ENCODE measurements at places on chromosomes 5 and 9.

DNA sequence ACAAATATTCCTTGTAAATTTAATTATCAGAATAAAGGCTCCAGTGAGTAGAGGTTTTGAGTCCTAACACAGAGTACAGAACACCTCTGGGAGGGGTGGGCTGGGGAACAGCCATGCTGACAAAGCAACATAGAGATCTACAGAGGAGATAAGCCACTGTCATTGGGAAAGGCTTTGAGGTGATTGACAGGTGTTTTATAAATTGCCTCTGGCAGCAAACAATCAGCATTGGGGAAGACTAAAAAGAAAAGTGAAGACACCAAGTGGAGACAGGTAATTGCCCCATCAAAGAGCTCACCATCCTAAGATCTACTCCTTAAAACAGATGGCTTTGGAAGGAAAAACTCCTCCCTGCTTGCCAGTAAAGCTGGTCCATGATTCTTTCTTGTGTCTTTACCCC, 189.7 kb upstream of the TLE4 start:
- no peak for DNase-seq

DNA sequence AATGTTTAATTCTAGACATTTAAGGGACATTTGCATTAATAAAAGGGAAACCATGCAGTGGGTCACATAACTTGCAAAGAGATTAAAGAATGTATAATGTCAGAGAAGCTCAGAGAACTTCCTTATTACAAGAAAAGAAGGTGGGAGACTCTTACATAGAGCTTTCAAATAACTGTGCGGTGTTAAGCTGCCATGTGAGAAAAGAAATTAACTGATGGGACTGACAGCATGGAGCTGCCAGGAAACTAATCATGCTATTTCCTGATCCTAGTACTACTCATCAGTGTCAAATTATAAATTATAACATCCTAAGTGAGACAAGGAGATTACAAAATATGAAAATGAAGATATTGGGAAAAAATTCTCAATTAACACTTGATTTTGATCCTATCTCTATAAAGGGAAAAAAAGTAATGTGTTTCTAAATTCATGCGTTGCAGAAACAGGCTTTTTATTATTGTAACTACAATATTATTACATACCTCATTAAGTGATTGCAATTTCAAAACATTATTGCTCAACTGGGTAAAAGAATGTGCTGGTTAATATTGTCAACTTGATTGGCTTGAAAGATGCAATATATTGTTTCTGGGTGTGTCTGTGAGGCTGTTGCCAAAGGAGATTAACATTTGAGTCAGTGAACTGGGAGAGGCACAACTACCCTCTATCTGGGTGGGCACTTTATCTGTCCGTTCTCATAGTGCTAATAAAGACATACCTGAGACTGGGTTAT, 609.5 kb upstream of the NUDT12 start:
- no peak for DNase-seq

DNA sequence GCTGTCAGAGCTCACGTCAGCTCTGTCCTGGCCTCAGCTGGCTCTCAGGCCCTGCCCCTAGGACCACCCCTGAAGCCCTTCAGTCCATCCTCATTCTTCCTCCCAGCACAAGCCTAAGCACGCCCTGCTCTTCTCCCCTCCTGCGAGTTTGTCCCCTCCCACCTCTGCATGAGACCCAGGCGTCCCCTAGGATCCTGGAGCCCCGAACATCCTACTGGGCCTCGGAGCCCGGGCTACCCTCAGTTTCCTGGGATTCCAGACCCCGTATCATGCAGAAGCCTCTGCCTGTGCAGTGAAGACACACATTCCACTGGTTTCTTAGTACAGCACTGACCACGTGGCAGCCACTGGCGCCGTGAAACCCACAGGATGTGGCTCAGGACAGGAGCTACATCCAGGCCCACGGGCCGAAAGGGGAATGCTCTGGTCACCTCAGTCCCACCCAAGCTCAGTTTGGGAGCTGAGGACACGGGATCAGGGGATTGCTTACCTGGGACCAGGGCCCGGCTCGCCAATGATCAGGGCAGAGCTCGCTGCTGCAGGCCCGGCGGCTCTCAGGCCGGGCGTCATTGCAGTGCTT, 64.2 kb downstream of the ZNF354C start:
- DNase-seq, result no peak

DNA sequence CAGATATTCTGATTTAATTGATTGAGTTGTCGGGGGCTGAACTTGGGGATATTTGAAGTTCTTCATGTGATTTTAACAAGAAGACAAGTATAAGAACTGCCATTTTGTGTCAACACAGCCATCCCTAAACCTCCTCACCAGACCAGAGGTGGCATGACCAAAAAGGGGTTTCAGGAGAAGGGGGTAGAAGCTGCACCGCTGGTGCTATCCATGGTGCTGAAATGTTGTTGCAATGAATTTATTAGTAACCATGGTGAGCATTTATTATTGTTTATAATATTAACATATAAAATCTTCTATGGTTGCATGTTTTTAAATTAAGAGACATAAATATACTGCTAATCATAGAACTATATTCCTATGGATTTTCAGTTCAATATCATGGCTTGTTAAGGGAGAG, 72.3 kb downstream of the GNA14 start:
- no peak for DNase-seq

DNA sequence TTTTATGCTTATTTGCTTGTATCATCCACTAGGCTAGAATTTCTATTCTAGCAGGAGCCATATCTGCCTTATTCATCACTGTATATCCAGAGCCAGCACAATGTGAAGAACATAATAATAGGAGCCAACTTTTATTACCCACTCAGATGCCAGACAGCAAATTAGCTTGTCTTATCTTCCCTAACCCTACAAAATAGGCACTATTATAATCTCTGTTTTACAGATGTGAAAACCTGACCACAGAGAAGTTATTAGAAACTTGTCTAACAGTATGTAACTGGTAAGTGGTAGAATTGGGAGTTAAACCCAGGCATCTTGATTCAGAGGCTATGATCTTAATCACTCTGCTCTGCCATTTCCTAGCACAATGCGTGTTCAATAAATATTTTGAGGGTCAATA, 579.5 kb downstream of the CAAP1 start:
- DNase-seq, result no peak

- DNase-seq, result no peak
Measured at GRCh38 chr9:16386007-16386826, 484.3 kb downstream of the BNC2 start.

GRCh38 chr9:7265181-7265580, 507.4 kb downstream of the KDM4C start:
- DNase-seq, result no peak

- DNase-seq, result no peak
Measured at GRCh38 chr5:39816866-39817265, 392.1 kb upstream of the DAB2 start.

DNA sequence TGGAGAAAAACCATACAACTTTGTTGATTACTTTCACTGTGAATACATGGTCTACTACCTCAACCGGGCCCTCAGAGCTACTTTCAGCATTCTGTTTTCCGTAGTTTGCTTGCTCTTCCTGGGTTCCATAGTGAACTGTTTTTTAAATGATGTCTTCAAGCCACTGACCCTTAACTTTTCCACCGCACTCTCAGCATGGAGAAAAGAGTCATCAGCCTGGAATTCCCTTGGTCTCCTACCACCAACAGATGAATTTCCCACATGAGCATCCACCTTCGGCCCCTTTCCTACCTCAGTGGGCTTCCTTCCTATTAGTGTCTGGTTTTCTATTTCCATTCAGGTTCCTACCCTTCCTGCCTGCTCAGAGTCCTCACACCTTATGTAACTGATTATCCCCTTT, 135.9 kb upstream of the ADAMTSL1 start:
- DNase-seq, result no peak

GRCh38 chr5:43674536-43674935, 71.6 kb downstream of the NNT start:
- DNase-seq, result no peak

- no peak for DNase-seq
Measured at GRCh38 chr5:175624316-175624715, 33.6 kb upstream of the HRH2 start.

DNA sequence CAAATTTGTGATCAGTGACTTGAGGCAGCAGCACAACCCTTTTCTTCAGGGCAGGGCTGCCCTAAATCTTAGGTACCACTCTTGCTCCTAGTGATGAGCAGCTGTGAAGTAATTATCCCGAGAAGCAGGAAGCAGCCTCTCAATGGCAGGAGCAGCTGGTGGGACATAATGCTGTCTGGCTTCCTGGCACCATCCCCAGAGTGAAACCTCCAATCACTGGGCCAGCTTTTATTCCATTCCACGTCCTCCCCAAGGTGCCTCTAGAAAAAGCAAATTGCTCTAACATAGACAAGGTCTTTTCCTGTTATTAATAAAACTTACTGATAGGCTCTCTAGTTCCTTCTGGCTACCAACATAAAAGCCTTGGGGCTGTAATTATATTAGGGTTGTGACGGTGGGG, 154.0 kb downstream of the FRMD3 start:
- no peak for DNase-seq

DNA sequence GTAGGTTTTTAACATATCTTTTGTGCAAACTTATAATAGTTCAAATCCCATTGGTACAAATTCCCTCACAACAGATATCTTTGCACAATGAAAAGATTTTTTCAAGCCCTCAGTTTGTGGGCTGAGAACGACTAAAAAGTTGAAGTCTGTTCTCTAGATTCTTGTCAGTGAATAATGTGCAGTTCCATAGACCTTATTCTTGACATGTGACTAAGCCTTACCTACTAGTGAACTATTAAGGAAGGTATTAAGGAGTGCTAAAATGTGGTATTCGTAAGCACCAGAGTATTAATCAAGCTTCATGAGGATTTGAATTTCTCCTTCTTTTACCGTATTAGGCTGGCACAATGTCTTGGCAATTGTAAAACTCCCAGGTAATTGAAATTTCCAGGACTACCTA, 205.6 kb upstream of the DMRTA1 start:
- DNase-seq, result no peak

DNA sequence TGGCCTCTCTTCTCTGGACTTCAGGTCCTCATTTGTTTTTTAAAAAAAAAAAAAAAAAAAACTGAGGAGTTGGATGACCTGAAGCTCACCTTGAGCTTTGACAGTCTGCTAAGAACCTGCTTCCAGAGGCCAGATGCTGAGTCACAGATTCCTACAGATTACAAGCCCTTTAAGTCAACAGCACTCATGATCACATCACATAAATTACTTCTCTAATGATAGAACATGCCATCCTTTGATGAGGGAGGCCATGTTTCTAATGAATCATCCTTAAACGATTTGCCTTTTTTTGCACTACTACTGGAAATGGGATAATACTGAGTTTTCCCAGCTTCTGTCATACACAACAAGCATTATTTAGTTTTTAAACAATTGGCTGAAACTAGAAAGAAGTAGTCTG, 34.2 kb upstream of the MYOT start:
- DNase-seq, result no peak

GRCh38 chr9:80602291-80602690, 1030.5 kb downstream of the TLE4 start:
- DNase-seq, result no peak

DNA sequence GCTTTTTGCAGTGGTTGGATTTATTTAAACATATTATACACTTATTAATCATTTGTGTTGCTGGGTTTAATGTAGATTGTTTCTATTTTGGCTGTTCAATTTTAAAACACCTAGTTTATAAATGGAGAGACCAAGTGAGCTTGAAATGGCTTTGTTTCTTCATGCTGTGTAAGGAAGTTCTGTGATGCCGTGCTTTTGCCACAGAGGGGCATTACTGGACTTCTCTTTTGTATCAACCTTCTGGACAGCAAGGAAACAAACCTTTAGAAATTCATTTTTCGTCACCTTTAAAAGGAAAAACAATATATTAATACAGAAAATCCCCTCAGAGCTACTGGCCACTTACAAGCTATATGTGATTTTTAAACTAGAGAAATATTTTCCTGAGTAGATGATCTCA, 81.9 kb downstream of the DMRTA1 start:
- peak; percentile 20 for DNase-seq

GRCh38 chr9:128554155-128554862, 1.9 kb downstream of the SPTAN1 start:
- DNase-seq, result no peak

- no peak for DNase-seq
Measured at GRCh38 chr9:114256827-114257328, 66.0 kb upstream of the ORM1 start.

DNA sequence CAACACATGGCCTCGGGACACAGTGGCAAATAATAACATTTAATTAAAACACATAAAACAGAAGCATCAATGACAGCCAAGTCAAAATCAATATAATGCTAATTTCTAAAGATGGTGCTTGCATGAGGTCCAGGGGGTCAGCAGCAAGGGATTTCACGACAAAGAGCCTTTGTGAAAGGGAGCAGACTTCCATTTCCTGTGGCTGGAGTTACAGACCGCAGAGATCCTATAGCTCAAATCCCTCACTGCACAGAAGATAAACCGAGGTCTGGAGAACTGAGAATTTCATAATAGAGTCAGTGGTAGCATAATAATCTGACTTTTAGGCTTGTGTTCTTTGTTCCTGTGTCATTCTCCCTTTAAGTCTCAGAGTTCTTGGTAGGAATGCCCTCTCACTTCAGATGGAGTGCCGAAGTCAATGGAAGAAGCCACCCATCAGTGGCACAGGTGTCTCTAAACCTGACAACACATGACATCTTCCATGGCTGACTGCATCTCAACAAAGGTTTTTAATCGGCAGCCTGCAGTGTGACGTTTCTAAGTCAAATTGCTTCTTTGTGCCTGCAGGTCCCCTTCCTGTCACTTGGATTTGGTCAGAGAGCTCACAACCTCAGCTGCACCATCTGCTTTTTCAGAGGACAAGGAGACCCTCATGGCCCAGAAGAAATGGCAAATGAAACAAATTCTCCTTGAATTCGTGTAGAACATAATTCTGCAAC, 67.4 kb downstream of the CARTPT start:
- DNase-seq, result no peak

DNA sequence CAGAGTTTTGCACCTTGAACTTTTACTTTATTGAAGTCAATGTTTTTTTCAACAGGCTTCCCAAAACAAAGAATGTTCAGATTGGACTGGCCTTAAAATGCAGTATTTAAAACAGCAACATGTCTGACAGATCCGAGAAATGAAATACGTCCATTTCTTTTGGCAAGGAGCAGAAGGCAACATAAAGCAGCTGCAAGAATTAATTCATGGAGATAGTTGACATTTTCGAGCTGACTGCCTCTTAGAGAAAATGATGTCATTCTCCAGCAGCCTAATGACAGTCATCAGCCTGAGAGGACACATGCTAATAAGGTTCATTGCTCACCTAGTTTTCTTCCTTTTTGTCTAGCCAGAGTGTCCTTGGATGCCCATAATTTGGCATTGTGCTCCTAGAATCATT, 232.2 kb upstream of the SEMA6A start:
- DNase-seq, result no peak

DNA sequence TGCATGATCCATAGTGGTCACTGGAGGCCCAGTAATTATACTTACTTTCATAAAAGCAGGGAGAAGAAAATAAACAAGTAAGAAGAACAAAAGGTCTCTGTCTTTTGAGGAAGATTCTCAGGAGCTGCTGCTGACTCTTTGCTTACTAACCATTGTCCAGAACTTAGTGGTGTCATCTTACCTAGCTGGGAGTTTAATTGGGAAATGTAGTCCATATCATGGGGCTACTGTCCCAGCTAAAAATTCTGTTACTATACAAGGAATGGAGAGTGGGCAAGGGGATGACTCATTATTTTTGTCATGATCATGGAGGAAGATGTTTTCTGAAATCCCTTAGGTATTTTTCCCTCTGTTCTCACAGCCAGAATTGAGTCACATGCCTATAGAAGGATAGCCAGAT, 639.3 kb downstream of the MTRR start:
- DNase-seq, result no peak

- DNase-seq, result no peak
Measured at GRCh38 chr9:96004379-96004778, 128.9 kb downstream of the ERCC6L2 start.
